ENCODE measurements at places on chromosomes 11 and 22.
A peak's percentile ranks its signal among the peaks of the same experiment; 100 is the strongest.

- DNase-seq: no peak
These were observed 20.3 kb downstream of the TEF start for GRCh38 chr22:41401781-41402648.

DNA sequence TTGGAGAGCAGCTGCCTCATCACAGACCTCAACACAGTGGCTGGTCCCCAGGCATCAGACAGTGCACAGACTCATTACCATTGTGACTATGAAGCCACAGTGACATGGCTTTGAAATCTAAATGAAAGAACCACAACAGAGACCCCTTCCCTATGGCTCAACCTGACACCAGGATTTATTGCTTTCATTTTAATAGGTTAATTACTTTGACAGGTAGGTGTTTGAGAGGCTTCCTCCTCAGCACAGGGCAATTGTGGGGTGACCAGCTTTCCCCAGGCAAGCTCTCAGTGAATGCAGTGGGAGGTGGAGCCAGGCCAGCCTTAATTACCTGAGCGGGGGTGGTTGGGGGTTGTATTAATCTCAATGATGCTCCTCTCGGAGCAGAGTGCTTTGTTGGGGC, 102.3 kb downstream of the CHST1 start:
- no peak for DNase-seq

GRCh38 chr11:91308069-91308468, 916.5 kb upstream of the FAT3 start:
- no peak for DNase-seq

GRCh38 chr22:25153961-25154666, 45.5 kb upstream of the CRYBB3 start:
- no peak for DNase-seq

GRCh38 chr11:83194281-83195142, 1.0 kb downstream of the ANKRD42 start:
- peak; percentile 41 for DNase-seq

- no peak for DNase-seq
These were observed 20.3 kb upstream of the TENM4 start for GRCh38 chr11:79461144-79461543.
